Right kidney (tissue), 9 donors: ENCODE measurements at places on chromosomes 5 and 9.

DNA sequence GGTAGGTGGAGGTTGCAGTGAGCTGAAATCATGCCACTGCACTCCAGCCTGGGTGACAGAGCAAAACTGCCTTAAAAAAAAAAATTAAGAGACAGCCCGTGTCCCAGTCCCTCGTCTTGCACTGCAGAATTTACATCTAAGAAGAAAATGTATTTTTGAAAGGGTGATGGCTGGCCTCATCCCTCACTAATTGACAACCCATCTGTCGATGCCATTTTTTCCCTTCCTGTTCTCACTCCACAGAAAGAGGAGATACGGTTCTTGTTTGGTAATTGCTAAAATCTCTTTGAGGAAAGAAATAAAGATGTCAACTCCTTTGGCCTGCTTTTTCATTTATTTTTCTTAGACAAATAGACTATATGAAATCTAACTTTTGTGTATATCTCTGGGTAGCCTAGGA lies 2.4 kb upstream of the LSM11 start:
- no peak for DNase-seq

DNA sequence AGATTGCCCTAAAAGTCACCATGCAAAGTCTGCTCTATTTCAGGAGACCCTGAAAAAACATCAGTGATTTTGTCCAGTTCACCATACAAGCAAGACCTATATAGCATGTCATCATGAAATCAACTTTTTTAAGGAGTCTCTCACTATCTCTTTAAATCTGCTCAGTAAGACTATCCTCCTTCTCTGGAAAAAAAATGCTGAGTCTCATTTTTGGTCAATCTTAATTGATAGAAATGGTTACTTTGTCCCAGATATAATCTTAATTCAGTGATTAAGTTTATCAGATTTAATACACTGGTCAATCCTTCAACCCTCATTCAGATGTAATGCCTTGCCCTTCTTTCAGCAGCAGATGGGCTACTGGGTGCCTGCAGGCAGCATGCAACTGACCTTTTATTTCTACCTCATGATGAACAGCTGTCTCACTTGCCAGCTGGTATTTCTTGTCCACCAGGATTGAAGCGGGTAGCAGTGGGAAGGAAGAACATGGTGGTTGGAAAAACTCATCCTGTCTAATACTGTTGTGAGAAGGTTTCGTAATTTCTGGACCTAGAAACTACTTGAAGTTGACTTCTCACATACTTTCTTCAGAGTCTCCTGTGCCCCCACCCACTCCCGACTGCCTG lies 375.3 kb downstream of the DNAH5 start:
- no peak for DNase-seq

- no peak for DNase-seq
Measured at GRCh38 chr5:23268136-23268535, 239.3 kb upstream of the PRDM9 start.

GRCh38 chr5:170217831-170218230 lies 15.0 kb upstream of the C5orf58 start:
- no peak for DNase-seq

GRCh38 chr5:44637916-44638869 lies 170.6 kb upstream of the MRPS30 start:
- no peak for DNase-seq
